Stimulated activated CD4-positive, alpha-beta T cell treated with anti-CD3 and anti-CD28 coated beads, Interleukin-1b, Interleukin-23, amount 100 ng/mL, for 24 hours (primary cell): ENCODE measurements at places on chromosomes 12 and 14.

DNA sequence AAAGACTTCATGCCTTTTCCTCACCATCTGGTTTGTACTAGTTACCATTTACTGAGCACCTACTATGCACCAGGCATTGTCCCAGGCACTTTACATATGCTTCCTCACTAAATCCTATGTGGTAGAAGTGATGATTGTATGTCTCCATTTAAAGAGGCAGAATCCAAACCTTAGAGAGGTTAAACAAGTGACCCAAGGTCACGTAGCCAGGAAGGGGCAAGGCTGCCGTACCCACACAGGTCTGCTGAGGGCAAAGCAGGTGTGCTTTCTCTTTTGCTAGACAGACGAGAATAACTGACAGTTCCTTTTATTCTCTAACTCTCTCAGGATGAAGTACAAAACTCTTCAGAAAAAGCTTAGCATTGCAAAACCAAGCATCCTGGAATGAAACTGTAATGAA, 235.2 kb upstream of the SRRM4 start:
- no peak for DNase-seq

DNA sequence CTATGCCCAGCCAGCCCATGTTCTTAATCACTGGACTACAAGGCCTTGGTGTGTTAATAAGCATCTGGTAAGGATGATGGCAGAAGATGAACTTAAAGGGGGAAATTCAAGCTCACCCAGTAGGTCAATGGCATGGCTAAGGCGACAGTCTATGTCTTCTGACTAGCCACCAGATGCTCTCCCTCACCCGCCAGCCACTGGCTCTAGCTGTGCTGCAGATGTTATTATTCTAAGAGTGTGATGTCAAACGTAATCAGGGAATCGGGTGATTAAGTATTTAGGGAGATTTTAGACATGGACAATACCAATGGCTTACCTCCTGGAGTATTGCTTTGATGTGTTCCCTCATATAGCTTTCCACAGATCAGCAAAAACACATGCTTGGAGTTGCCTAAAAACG, 39.2 kb upstream of the MAX start:
- DNase-seq: no peak

DNA sequence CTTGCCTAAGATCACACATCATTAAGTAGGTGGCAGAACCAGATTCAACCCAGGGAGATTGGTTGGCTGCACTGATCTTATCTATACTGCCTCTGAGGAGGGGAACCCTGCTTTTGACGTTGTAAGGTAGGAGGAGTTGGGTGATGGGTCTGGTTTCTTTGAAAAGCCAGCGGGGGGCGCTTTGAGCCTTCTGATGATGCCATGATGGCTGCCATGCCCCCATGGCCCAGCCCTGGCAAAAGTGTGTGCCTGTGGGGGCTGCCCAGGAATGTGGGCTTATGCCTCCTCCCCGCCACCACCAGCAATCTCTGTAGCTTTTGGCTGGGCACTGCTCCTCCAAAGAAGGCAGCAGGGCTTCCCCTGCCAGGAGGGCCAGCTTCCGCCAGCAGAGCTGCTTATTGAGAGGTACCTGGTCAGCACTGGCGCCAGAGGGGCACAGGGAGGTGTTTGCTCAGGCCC, 224.3 kb downstream of the SLC41A2 start:
- DNase-seq: no peak

DNA sequence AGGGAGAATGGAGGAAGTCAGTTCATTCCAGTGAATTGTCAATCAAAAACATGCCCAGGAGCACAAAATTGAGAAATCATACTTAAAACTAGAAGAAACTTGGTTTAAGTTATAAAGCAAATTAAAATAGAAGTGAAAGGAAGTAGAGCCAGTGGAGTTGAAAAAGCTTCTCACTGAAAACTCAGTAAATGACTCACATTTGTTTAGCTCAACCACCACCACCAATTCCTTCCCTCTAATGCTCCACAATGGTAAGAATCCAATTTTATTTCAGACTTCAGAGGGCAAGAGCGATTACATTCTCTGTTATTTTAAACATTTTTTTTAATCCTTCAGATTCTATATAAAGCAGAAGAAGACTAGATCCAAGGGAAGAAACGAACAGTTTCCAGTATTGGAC, 19.4 kb downstream of the UTP20 start:
- DNase-seq: no peak

GRCh38 chr12:121579190-121579791, 1.5 kb downstream of the KDM2B start:
- no peak for DNase-seq

- DNase-seq: no peak
Observed at GRCh38 chr12:50275556-50275955, 7.8 kb downstream of the LIMA1 start.

GRCh38 chr12:107449891-107450290, 235.7 kb upstream of the PWP1 start:
- no peak for DNase-seq

DNA sequence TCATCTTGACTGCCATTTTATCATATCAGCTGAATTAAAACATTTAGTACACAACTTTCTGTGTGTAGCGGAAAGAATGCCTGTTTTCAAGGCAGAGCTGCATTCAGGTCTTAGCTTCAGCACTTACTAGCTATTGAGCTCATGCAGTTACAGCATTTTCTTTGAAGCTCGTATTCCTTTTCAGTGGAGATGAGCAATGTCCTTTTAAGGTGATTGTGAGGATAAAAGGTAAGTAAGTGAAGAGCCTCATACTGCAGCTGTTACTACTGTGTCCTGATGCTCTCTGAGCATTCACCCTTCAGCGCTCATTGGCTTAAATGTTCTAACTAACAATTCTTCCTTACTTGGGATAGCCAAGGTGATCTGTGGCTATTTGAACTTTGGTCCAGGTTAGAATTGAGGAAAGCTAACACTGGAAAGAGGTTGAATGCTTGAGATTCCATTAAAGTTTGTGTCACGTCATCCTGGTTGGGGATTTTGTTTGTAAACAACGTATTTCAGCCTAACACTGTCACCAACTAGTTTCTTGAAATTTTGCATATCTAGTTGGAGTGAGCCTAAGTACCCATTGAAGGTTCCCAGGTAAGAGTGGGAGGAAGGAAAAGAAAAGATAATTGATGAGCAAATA, 71.4 kb downstream of the PAPOLA start:
- no peak for DNase-seq
